Osteocyte (in vitro differentiated cells): ENCODE measurements at places on chromosomes 11 and 22.
A peak's percentile ranks its signal among the peaks of the same experiment; 100 is the strongest.

DNA sequence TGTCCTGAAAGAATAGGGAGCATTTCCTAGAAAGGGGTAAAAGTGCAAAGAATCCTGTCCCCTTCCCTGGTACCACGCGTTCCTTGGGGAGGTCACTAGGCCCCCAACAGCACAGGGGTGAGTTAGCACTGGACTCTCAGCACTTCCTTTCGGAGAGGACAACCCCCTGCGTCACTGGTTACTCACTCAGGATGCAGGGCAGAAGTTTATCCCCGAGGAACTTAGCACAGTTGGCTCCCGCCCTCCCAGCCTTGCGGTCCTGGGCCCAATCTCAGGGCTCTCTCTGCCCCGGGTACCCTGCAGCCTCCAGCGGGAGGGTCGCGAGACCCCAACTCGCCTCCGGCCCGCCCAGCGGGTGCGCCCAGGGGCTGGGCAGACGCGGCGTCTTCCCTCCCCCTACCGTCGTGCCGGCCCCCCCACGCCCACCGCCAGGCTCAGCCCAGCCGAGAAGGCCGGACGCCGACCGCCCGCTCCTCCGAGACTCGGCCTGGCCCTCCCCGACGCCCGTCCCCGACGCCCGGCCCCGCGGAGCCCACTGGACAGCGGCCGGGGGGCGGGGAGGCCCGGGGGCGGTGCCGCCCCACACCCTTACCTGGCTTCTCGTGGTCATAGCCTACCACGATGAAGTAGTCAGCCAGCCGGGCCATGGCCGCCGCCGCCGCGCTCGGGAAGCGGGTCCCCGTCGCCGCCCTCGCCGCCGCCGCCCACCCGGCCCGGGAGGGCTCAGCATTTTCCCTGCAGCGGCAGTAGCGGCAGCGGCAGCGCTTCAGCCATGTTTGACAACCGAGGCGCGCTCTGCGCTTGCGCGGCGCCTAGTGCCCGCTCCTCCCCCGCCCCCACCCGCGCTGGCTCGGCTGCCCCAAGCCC, at the start of gene SBF2:
Gene SBF2, minus strand, starts transcription at position 797 of the 867 bp plus-strand sequence. Its CDS starts 150 bp downstream, at position 647.
- DNase-seq, result peak; percentile 95

DNA sequence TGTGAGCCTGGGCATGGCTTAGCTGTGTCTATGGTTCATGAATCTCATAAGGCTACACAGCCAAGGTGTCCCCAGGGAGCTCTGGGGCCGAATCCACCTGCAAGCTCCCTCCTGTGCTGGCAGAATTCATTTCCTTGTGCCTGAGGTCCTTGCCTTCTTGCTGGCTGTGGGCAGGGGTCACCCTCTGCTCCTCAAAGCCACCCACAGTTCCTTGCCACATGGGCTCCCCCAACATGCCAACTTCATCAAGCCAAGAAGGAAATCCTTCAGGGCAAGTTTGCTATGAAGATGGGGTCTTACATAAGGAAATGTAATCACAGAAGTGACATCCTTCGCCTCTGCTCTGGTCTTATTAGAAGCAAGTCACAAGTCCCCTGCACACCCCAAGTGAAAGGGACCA, 24.8 kb downstream of the LARGE1 start:
- no peak for DNase-seq

DNA sequence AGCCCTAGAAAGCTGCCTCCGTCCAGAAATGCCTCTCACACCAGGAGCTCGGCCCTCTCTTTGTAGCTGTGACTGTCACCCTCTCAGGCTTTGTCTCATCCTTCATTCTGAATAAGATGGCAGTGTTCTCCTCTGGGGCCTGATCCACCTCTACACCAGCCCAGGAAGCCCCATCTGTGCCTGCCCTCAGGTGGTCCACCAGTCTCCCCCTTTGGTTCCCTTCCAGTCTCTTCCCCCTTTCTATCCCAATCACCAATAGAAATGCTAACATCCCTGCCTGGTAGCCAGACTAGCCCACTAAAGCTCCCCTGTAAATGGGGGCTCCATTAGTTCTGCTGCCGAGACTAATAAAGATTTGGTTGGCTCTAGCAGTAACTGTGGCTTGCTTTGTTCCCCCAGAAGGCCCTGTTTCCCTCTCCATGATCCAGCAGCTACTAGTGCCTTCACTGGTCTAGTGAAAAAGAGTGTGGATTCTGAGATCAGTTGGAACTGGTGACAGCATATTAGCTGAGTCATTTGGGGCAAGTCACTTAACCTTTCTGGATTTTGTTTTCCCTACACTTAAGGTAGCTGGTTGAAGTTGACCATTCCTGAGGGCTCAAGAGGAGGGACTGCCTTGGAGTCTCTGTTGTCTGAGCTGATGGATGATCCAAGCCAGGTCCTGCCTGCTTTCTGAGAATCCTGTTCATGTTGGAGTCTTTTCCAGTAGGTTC, 16.2 kb downstream of the PLEKHB1 start:
- DNase-seq, result no peak

GRCh38 chr22:36405671-36406538, 18.1 kb upstream of the MYH9 start:
- DNase-seq, result no peak

GRCh38 chr11:133606124-133606523, 73.8 kb upstream of the OPCML start:
- DNase-seq, result no peak

DNA sequence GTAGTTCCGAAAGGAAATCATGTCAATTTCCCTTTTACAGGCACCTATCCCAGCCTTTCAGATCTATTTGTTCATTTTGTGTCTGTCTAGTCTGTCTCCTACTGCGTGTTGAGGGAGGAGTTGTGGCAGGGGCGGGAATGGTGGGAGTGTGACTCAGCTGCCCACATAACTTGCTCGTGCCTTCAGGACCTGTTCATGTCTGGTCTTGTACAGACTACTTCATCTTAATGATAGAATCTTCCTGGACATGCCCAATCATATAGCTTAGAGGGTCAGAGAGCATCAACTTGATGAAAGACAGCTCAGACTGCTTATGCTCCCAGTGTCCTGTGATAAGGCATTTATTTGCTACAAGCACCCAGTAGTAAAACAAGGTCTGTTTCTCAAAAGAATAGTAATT, 61.0 kb upstream of the BIRC3 start:
- DNase-seq, result no peak

GRCh38 chr11:113338730-113339129, 24.3 kb downstream of the TTC12 start:
- no peak for DNase-seq

DNA sequence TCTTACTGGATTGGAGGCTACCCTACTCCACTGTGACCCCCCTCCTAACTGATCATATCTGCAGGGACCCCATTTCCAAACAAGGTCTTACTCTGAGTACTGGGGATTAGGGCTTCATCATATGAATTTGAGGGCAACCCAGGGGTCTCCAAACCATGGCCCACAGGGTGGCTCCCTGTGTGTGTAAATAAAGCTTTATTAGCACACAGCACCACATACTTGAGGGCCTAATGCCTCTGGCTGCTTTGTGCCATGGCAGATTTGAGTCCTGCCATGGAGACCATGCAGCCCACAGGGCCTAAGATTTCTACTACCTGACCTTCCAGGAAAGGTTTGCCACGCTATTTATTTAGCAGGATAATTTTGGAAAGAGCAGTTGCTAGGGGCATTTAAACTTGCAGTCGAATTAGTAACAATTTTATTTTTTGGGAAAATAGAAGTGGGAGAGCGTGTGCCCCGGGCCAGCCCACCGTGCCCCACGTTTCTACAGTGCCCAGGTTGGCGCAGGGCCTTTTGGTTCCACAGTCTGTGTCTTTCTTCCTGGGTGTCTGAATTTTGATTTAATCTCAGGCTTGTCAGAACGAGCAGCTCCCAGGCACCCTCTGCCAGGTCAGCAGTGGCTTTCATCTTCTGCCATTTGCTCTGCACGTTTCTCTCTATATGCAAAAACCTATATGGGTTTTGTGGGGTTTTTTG, 92.3 kb downstream of the KCNQ1 start:
- DNase-seq, result no peak

- no peak for DNase-seq
These were observed 2.4 kb upstream of the CECR2 start for GRCh38 chr22:17366830-17367229.

- peak; percentile 87 for DNase-seq
These were observed 32.4 kb upstream of the NAV2 start for GRCh38 chr11:19679952-19680828.

- no peak for DNase-seq
These were observed 162.8 kb upstream of the SNX19 start for GRCh38 chr11:131079036-131079435.

DNA sequence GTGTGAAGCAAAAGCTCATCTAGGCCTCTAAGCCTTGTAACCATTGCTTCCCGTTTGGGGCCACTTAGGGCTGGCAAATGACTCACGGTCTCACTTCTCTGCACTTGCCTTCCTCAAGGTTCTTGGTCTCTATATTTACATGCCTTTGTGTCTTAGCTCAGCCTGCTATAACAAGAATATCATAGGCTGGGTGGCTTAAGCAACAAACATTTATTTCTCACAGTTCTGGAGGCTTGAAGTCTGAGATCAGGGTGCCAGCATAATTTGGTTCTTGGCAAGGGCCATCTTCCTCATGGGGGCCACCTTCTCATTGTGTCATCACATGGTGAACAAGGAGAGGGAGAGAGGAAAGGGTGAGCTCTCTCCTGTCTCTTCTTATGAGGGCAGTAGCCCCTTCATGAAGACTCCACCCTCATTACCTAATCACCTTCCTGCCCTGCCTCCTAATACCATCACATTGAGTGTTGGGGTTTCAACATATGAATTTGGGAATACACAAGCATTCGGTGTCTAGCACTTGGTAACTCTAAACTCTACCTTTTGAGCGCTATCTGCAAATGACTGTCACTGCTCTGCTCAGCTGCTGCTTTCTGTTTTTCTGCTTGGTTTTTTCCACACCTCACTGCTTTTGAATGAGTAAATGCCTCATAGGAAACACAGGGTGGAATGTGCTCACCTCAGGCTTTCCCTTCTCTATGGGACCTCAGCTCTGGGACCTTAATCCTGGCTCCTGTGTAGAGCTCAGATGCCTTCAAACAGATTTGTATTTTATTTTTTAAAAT, 16.2 kb upstream of the ME3 start:
- no peak for DNase-seq

DNA sequence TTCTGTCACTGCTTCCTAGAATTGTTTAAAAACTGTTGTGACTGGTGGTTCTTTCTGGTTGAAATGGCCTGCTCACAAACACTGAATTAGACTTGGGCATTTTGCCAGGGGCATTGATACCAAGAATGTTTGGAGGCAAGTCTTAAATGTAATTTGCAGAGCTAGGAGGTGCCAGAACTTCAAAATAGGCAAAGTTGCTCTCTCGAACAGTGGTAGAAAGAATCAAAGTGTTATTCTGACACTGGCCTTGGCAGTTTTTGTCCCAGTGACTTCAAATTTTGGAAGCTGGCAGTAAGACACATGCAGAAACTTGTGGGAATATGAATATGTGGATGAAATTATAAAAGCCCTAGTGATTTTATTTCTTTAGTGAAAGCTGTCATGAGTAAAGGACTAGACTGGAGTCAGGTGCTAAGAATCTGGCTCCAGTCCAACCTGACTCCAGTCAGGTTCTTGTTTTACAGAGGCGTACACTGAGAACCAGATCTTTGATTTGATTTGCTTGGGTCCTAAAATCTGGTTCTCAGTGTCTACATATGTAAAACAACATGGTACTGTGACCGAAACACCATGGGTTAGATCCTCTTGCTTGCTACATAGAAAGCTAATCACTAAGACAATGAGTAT, 20.9 kb downstream of the SVIP start:
- no peak for DNase-seq

DNA sequence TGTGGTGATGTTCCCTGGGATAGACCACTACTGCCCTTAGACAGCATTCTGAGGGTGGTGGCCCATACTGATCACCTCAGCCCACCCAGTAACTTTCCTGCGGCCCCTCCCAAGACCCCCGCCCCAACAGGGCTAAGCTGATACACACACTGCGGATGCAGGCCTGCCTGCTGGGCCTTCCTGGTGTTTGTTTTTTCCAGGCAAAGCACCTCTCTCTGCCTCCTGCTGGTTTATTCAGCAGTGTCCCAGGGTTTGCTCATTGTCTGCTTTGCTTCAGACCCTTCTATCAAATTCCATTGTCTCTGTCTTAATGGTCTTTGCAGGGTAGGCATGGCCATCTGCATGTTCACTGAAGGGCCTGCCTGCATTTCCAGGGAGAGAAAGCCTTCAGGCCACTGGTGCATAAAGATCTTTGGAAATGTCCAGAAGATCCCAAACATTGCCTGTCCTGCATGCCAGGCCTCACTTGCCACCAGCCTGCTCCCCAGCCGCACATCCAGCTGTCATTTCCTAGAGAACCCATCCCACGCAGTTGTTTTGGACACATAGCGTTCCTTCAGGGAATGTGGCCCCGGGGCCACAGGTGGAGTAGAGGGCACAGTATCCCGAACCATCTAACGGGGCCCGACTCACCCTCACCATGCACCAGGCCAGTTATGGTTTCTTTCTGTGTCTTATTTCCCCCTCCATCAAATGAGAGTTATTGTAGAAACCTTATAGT, 50.2 kb downstream of the BCR start:
- DNase-seq, result no peak

- DNase-seq, result peak; percentile 51
These were observed 39.9 kb upstream of the ANO1 start for GRCh38 chr11:70038034-70038834.

- DNase-seq, result no peak
These were observed 4.7 kb upstream of the SHISA8 start for GRCh38 chr22:41919357-41920224.

- DNase-seq, result no peak
These were observed 1.4 kb upstream of the OSBPL5 start for GRCh38 chr11:3166268-3167142.

GRCh38 chr11:7577291-7578190, 63.7 kb downstream of the PPFIBP2 start:
- DNase-seq, result no peak

- no peak for DNase-seq
These were observed 22.8 kb downstream of the OSBP2 start for GRCh38 chr22:30717331-30717921.

GRCh38 chr22:38861927-38862326, 10.1 kb downstream of the CBX6 start:
- DNase-seq, result no peak

GRCh38 chr11:7278314-7278917, 26.7 kb downstream of the SYT9 start:
- DNase-seq, result no peak
